ENCODE measurements at places on chromosomes 12 and 14. TPM values are rescaled to one million over a fixed set of nuclear protein-coding genes. Genes with fewer than 3 reads are reported as not detected.

GRCh38 chr12:111045941-111046340 lies 125.6 kb upstream of the MYL2 start:
- DNase-seq: no peak

DNA sequence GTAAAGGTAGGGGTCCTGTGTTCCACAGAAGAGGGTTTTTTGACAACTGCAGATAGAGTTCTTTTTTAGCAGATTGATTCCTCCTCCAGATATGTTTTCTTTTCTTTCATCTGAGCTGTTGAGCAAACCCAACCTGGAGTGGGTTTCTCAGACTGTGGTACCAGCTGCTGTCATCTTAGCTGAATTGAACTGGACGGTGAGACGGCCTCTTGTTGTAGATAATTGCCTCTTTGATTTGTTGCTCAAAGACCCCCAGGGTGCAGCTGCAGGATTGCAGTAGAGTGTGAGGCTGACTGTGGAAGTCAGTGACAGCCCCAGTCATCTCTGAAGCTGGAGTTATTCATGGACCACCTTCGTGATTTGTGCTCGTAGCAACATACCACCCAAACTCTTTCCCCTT lies 317.7 kb downstream of the AACS start:
- no peak for DNase-seq

DNA sequence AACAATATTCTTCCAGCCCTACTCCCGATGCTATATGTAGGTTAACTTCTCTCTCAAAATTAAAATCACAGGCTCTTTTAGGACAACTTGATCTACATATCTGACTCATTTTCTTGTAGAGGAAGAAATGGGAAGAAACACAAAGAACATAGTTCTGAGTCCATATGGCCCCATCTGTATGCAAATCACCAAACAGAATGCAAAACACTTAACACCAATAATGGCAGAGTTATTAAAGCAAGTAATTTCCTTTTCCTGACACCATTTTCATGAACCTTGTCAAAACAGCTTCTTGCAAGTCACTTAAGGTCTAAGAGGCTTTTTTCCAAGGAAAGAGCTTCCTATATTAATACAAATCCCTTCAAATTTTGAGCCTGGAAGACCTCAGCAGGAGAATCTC lies 300.4 kb upstream of the CLEC14A start:
- no peak for DNase-seq

DNA sequence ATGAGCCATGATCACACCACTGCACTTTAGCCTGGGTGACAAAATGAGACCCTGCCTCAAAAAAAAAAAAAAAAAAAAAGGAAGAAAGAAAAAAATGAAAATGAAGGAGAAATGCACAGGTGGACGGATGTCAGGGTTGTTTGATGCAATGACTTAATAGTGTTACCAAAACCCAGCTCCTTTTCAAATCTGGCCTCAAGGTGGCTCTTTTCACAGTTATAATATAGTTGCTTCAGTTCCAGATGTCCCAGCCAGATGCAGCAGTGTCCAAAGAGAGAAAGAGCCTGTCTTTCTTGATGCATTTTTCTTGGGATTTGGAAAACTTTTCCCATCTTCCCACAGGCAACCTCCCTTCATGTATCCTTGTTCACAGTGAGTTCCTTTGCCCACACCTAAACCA lies 36.5 kb downstream of the KCNMB4 start:
- DNase-seq: no peak

- DNase-seq: peak; percentile 64
Observed at GRCh38 chr14:37591941-37592481, 3.0 kb downstream of the FOXA1 start.

GRCh38 chr12:52126605-52127578 lies 47.4 kb downstream of the SMIM41 start:
- DNase-seq: peak; percentile 55

DNA sequence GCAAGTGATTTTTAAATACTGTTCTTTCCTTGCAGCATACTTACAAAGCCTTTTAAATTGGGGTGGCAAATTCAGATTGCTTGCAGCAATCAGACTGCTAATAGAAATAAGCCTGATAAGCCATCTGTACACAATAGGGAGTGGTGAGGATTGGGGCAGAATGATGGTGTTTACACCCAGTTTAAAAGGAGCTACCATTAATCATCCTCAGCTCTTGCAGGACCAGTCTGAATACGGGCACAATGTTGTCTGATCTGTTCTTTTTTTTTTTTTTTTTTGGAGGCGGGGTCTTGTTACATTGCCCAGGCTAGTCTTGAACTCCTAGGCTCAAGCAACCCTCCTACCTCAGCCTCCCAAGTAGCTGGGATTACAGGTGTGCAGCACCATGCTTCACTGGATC lies 50.1 kb upstream of the REP15 start:
- no peak for DNase-seq

DNA sequence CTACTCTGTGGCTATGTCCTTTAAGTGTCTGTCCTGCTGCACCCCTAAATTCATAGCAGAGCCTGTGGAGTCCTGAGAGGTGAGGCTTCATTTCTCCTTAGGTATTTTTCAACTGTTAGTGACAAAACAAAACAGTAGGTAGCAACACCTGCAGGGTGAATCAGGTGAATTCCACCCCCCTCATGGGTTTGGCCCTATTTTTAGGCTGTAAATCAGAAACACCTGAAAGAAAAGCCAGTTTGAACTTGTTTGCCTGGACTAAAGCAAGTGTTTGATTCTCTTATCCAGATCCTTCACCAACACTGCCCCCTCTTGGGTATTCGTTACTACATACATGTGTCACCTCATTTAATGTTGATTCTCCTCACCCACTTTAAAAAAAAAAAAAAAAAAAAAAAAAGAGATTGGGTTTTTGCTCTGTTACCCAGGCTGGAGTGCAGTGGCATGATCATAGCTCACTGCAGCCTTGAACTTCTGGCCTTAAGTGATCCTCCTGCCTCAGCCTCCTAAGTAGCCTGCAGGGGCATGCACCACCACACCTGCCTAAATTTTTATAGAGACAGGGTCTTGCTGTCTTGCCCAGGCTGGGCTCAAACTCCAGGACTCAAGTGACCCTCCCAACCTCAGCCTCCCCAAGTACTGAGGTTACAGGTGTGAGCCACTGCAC lies 10.3 kb downstream of the TBPL2 start:
- no peak for DNase-seq

DNA sequence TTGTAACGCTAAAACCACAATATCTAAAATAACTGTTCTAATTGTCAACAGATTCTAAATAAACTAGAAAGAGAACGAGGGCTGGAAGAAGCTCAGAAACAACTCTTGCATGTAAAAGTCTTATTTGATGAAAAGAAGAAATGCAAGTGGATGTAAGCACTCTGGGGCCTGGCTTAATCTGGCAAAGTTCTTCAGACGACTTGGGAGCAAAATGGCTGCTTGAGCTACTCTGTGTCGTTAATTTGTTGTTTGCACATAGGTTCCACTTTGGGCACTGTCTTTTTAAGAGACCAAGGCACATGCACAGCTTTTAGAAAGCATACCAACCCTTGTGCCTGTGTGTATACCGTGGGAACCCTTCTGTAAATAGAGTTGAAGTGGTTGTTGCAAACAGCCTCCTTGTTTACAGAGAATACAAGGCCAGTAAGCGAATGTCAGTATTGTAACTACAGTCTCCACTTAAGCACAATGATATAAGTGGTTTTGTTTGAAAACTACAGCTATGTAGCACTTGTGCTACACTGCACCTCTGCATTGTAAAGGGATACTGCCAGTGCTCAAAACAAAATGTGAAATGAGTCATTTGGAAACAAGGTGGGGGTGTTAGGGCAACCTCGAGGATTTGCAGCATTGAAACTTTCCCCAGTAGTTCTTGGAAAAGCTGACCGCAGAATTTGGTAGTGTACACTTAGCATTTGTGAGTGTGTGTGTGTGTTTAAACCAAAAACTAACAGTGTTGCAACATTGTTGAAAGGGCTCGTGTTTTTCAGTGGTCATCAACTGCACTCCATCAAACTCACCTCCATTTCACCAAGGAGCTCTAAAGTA lies 154.3 kb downstream of the CEP83 start:
- DNase-seq: no peak

- DNase-seq: no peak
Observed at GRCh38 chr14:79098324-79098723, 928.2 kb downstream of the NRXN3 start.

GRCh38 chr14:51979088-51979709 lies 10.1 kb upstream of the RTRAF start:
- peak; percentile 93 for DNase-seq

DNA sequence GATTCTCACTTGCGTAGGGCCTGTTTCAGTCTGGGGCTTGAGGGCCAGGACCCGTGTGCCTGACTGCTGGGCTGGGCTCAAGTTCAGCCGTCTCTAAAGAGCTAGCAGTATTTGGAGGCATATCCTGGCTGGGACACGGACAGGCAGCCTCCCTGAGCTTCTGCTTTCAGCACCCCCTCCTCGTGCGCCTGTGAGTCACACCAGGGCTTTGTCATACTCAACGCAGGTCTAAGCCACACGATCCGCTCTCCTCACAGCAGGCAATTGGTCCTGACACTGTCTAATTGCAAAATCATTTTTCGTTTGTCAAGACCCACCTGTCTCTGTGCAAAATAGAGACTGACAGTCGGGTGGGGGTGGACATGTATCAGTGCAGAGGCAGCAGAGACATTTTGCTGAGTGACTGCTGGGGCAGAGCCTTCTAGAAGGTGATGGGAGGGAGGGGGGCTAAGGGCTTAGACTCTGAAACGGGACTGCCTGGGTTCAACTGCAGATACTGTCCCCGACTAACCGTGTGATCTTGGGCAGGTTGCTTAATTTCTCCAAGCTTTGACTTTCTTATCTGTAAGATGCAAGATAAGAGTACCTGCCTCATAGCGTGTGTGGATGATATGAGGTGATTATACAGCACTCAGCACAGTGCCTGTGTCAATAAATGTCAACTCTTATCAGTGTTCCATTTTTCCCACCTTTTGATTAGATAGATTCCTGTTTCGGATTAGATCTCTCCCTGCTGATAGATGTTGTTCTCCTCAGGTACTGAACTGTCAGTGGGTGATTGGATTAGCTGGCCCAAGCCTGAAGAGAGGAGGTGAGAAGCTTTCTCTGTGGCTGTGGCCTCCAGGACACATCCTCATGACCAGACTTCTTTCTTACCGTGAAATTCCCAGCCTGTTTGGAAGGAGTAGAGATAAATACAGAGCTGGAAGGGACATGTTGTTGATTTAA lies 53.1 kb downstream of the KCNA1 start:
- DNase-seq: no peak

The RPL41 gene
- 3,736 TPM for total RNA-seq

The BATF gene
- not detected for total RNA-seq

The PRH2 gene
- total RNA-seq: not detected

The RPGRIP1 gene
- not detected for total RNA-seq

Data from stomach (tissue), 19 donors.